ENCODE measurements at places on chromosomes 1 and 21. TPM values are rescaled to one million over a fixed set of nuclear protein-coding genes. Genes with fewer than 3 reads are reported as not detected.

Gene C8A
- 302 TPM for total RNA-seq

Gene KIRREL1
- 2.2 TPM for total RNA-seq

Gene HLCS
- 16.4 TPM for total RNA-seq

Gene OR2T29
- not detected for total RNA-seq

Gene LCE3E
- total RNA-seq: not detected

Gene HSD3B2
- 0.83 TPM for total RNA-seq

Gene DHDDS
- total RNA-seq: 25.9 TPM

Gene OR10J1
- total RNA-seq: not detected

Gene IFI16
- 5.2 TPM for total RNA-seq

Gene FCMR
- 1.3 TPM for total RNA-seq

Gene AP4B1
- 6.4 TPM for total RNA-seq

Gene THEMIS2
- 4.3 TPM for total RNA-seq

Gene APCS
- 1,727 TPM for total RNA-seq

Gene NTNG1
- not detected for total RNA-seq

Gene REN
- 0.20 TPM for total RNA-seq

Gene TIMM17A
- 42.0 TPM for total RNA-seq

Gene TTLL7
- total RNA-seq: 7.5 TPM

Gene C1QA
- total RNA-seq: 65.3 TPM

Gene MCOLN3
- 0.05 TPM for total RNA-seq

Gene PDZK1
- 76.0 TPM for total RNA-seq

Gene FAAH
- total RNA-seq: 38.9 TPM
